ENCODE measurements at places on chromosomes 6 and 20.
A peak's percentile ranks its signal among the peaks of the same experiment; 100 is the strongest.

DNA sequence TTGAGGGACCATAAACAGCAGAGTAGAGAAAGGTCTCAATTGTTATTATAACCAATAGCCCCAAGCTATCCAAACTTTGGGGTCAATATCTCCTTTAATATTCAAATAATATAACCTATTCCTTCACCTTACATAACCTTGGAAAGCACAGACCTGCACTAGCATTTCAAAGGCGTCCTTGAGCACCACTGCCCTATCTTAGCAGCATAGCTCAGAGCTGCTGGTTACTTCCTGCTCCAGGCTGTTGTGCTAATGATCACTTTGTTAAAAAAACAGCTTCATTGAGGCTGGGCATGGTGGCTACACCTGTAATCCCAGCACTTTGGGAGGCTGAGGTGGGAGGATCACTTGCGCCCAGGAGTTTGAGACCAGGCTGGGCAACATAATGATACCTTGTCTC is 10.5 kb downstream of the SLC35D3 start:
- DNase-seq = no peak

GRCh38 chr20:50731055-50731929 is at the start of gene PARD6B:
PARD6B (plus strand) TSS chr20:50731580; CDS start chr20:50731787, 207 bp downstream.
- peak; percentile 94 for DNase-seq

GRCh38 chr6:140641412-140641811 is 1267.0 kb upstream of the CITED2 start:
- no peak for DNase-seq

- no peak for DNase-seq
Observed at GRCh38 chr6:137581019-137581707, 87.0 kb upstream of the OLIG3 start.

GRCh38 chr6:161354276-161354840 is 80.5 kb upstream of the AGPAT4 start:
- no peak for DNase-seq

GRCh38 chr6:54729716-54730115 is 116.9 kb upstream of the FAM83B start:
- no peak for DNase-seq

- DNase-seq = peak; percentile 16
Observed at GRCh38 chr6:147586044-147586443, 77.6 kb downstream of the SAMD5 start.

- no peak for DNase-seq
Observed at GRCh38 chr6:28523241-28523622, 2.4 kb upstream of the GPX5 start.

DNA sequence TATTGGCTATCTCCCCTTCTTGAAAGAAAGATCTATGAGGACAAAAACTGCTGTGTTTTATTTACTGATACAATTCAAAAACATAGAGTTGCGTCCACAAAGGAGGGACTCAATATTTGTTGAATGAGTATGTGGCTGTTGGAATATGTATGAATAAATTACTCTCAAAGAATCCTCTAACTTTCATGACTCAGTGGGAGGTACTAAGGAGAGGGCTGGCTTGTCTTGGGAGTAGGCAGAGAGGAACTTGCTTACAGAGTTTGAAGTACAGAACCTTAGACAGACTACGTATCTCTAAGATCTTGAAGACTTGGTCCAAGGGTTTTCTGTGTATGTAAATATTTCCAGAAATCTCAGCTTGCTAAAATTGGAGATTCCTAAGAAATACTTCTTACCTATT is 504.0 kb upstream of the PTCHD4 start:
- DNase-seq = peak; percentile 46

GRCh38 chr6:365835-366234 is 25.7 kb upstream of the IRF4 start:
- DNase-seq = no peak

DNA sequence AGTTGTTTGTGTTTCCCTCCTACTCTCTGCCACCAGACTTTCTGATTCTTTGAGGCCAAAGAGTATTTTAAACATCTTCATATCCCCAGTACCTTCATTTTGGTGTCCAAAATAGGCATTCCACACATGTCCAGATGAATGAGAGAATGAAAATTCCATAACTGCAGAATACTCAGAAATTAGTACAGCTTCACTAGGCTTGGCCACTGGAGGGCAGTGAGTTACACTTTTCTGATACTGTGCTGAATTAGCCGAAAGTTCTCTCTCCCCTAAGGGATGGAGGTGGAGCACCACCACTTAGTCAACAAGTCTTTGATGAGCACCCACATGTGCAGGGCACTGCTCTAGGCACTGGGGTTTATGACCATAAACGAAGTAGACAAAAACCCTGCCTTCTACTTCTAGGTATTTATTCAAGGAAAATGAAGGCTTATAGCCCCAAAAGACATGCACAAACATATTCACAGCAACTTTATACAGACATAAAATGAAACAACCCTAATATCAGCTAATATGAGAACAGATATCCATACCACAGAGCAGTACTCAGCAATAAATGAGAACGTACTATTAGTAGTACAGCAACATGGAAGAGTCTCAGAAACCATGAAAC is 46.1 kb upstream of the TMEM217 start:
- DNase-seq = peak; percentile 27

GRCh38 chr6:157034436-157035230 is 257.5 kb downstream of the ARID1B start:
- peak; percentile 74 for DNase-seq

GRCh38 chr6:148678682-148679081 is 68.1 kb upstream of the UST start:
- no peak for DNase-seq

- peak; percentile 16 for DNase-seq
Observed at GRCh38 chr6:37459981-37460800, 27.2 kb downstream of the CMTR1 start.

DNA sequence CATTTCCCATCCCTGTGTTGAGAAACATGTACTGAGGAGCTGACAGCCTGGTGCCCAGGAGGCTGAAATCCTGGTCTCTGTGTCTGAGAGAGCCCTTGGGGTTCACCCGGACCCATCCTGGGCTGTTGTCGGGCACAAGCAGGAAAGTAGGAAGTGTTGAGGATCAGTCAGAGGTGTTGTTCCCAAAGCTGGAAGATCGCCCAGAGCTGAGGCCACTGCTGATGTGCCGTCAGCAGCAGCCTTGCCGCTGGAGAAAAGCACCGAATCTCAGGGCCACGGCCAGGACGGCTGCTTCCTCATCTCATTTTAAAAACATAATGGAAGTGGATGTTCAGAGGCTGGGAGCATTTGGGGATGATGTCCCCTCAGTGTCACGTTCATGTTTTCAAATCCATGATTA is 218.5 kb downstream of the UST start:
- no peak for DNase-seq

DNA sequence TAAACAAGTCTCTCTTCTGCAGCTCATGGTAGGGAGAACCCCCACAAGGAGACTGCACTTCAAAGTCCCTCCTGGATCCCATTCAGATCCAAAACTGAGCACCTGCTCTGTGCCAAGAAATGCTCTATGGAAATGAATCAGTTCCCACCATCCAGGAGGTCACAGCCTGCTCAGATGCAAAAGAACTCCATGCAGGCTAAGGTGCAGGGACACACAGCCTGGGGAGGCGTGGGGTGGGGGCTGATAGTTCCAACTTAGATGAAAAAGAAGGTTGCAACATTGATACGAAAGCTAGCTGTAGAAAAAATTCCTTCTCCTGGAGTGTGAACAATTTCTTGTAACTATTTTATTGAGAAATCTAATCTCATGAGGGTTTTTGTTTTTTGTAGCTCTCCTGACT is 111.0 kb upstream of the TMEM170B start:
- peak; percentile 22 for DNase-seq

DNA sequence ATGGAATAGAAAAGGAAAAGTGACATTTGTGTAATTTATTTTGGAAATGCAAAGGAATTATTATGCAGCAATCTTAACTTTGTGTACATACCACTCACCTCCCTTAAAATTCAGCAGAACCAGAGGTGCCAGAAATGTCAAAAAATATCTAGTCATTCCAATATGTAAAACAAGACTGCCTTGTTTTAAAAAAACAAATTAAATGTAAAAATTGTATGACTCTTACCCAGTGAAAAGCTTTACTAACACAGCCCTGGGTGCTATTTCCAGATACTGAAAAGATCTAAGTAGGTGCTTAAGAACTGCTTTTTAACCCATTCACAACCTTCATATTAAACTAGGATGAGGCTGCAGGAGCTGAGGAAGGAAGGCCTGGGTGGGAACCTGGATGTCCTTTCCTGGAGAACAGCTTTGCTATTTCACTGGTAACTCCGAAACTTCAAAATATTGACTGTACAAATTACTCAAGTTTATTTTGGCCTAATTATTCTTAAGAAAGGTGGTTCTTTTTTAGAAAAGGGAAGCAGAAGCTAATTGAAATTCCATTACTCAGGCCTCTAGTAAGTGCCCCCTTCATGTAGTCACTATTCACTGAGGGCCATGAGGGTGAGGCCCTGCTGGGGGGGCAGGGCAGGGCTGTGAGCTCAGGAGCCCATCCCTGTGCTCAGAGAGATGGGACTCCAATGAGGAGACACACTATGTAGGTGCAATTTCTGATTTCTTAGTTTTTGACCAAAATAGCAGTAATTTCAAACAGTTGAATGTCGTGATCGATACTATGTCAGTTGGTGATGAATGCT is 139.6 kb downstream of the MAP3K4 start:
- DNase-seq = no peak
